ENCODE measurements at places on chromosomes 12 and 14.
A peak's percentile ranks its signal among the peaks of the same experiment; 100 is the strongest.

GRCh38 chr14:50658203-50658602 is 9.9 kb downstream of the SAV1 start:
- peak; percentile 33 for DNase-seq

DNA sequence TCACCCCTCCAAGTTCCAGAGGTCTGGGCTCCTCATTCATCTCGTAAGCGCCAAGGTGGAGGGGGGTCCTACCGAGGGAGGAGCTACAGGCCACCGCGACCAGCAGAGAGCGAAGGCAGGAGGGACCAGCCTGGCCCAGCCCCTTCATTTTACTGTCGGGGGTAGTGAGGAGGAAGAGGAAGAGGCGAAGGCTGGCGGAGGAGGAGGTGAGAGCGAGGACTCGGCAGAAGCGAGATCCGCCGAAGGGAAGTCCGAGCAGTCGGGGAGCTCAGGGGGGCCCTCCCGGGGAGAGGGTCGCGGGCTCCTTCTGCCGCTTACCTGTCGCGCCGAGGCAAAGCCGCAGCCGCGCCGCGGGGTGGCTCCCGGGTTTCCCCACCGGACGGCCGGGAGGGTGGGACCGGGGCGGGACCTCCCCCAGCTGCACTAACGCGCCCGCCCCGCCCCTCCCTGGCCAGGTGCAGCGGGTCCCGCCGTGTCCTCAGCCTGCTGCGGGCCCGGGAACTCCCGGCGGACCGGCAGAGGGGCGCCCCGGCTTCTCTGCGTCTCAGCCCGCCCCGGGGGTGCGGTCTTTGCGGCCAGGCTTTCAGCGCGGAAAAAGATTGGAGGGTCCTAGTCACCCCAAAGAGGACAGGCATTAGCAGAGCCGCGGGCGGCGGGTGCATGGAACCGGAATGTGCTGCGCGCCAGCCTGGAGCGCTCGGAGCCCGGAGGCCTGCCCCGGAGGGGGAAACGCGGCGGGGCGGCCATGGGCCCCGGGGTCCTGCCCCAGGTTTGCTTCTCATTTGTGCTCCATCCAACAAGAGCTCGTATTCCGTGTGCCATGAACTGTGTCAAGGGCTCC is at the start of gene GALNT6:
TSS of gene GALNT6 (minus strand) at position 124 of the 841 bp plus-strand sequence. CDS start 11,625 bp downstream, outside the sequence.
- peak; percentile 89 for DNase-seq

GRCh38 chr12:48165089-48165981 is 8.0 kb upstream of the ASB8 start:
- DNase-seq = peak; percentile 67

GRCh38 chr12:89760783-89761182 is 52.1 kb upstream of the ATP2B1 start:
- DNase-seq = no peak

GRCh38 chr12:115998119-115998633 is 279.3 kb downstream of the MED13L start:
- peak; percentile 72 for DNase-seq

Measured in iPS-NIHi11 (cell line).